Cardiac atrium fibroblast (primary cell): ENCODE measurements at places on chromosomes 2 and 18. TPM values are rescaled to one million over a fixed set of nuclear protein-coding genes. Genes with fewer than 3 reads are reported as not detected.

The CMPK2 gene
- 0.18 and 3.6 TPM in 2 replicates for total RNA-seq

The SH3BP4 gene
- 31.1 and 42.6 TPM in 2 replicates for total RNA-seq

The CWC22 gene
- 7.9 and 10.5 TPM in 2 replicates for total RNA-seq

The CBLN2 gene
- not detected in 2 replicates for total RNA-seq

The APCDD1 gene
- 9.2 and 26.7 TPM in 2 replicates for total RNA-seq

The PROKR1 gene
- total RNA-seq = not detected in 2 replicates

The REG1B gene
- total RNA-seq = not detected in 2 replicates

The MAP3K19 gene
- total RNA-seq = not detected in 2 replicates

The DSC3 gene
- 12.2 and 15.3 TPM in 2 replicates for total RNA-seq

The SLC23A3 gene
- 0.16 TPM in 1 of 2 replicates, not detected in the other for total RNA-seq

The IL36A gene
- total RNA-seq = not detected in 2 replicates

The GALNT5 gene
- 4.2 and 5.5 TPM in 2 replicates for total RNA-seq

The CD8A gene
- not detected in 2 replicates for total RNA-seq

The MAP2 gene
- 2.6 and 3.4 TPM in 2 replicates for total RNA-seq

The PTPRN gene
- 0.36 and 1.9 TPM in 2 replicates for total RNA-seq

The CYP26B1 gene
- total RNA-seq = 7.0 and 11.3 TPM in 2 replicates

The NGEF gene
- 0.32 and 0.72 TPM in 2 replicates for total RNA-seq

The GPR39 gene
- total RNA-seq = 0.65 and 0.90 TPM in 2 replicates

The ATP8B1 gene
- total RNA-seq = 19.7 and 24.5 TPM in 2 replicates

The GCG gene
- total RNA-seq = not detected in 2 replicates

The SCN3A gene
- total RNA-seq = under 0.01 TPM in 1 of 2 replicates, not detected in the other

The CHRND gene
- total RNA-seq = not detected in 2 replicates

The RAD51AP2 gene
- total RNA-seq = not detected in 2 replicates

The ACVR1 gene
- total RNA-seq = 14.4 and 36.6 TPM in 2 replicates

The ALLC gene
- total RNA-seq = not detected in 2 replicates

The NYAP2 gene
- total RNA-seq = not detected in 2 replicates

The NEURL3 gene
- not detected in 2 replicates for total RNA-seq

The ATF2 gene
- total RNA-seq = 23.5 and 27.4 TPM in 2 replicates

The TUBA3E gene
- total RNA-seq = not detected in 2 replicates

The LRRTM4 gene
- not detected in 2 replicates for total RNA-seq

The HOXD10 gene
- total RNA-seq = not detected in 2 replicates

The CROCC2 gene
- 1.8 TPM in 1 of 2 replicates, not detected in the other for total RNA-seq

The KCNG3 gene
- not detected in 2 replicates for total RNA-seq

The DAW1 gene
- total RNA-seq = 8.7 and 9.6 TPM in 2 replicates

The MOCOS gene
- 1.1 and 2.3 TPM in 2 replicates for total RNA-seq

The FBLN7 gene
- 1.1 and 10.8 TPM in 2 replicates for total RNA-seq

The SPP2 gene
- total RNA-seq = not detected in 2 replicates

The RAB6C gene
- total RNA-seq = not detected in 2 replicates

The POTEI gene
- total RNA-seq = not detected in 2 replicates

The ASB3 gene
- total RNA-seq = 10.4 and 14.3 TPM in 2 replicates

The EFEMP1 gene
- total RNA-seq = 5,147 and 5,474 TPM in 2 replicates

The ANKRD30B gene
- total RNA-seq = not detected in 2 replicates

The CFC1 gene
- total RNA-seq = not detected in 2 replicates

The NFU1 gene
- total RNA-seq = 30.3 TPM in 2 replicates

The B3GNT7 gene
- not detected in 2 replicates for total RNA-seq

The HOXD4 gene
- total RNA-seq = not detected in 2 replicates

The IL18RAP gene
- total RNA-seq = under 0.01 TPM in 1 of 2 replicates, not detected in the other

The GORASP2 gene
- total RNA-seq = 73.5 and 90.1 TPM in 2 replicates

The PSMA8 gene
- not detected in 2 replicates for total RNA-seq

The M1AP gene
- not detected in 2 replicates for total RNA-seq

The SNORC gene
- total RNA-seq = not detected in 2 replicates

The SCN7A gene
- under 0.01 and 0.16 TPM in 2 replicates for total RNA-seq

The SKA1 gene
- 2.7 and 5.5 TPM in 2 replicates for total RNA-seq

The CAPN14 gene
- 1.1 TPM in 1 of 2 replicates, not detected in the other for total RNA-seq

The CD8B gene
- not detected in 2 replicates for total RNA-seq

The STPG4 gene
- total RNA-seq = not detected in 2 replicates

The TMEFF2 gene
- total RNA-seq = 0.16 TPM in 1 of 2 replicates, not detected in the other

The CENPA gene
- 1.6 and 3.6 TPM in 2 replicates for total RNA-seq

The CPO gene
- total RNA-seq = not detected in 2 replicates
